Neural crest cell (in vitro differentiated cells): ENCODE measurements at places on chromosomes 1 and 21. TPM values are rescaled to one million over a fixed set of nuclear protein-coding genes. Genes with fewer than 3 reads are reported as not detected.

HES3 gene
- 23.6 and 25.2 TPM in 2 replicates for total RNA-seq

HSPB7 gene
- total RNA-seq = not detected in 2 replicates

RAP1GAP gene
- total RNA-seq = 5.3 and 7.4 TPM in 2 replicates

ST6GALNAC3 gene
- total RNA-seq = 19.4 and 22.0 TPM in 2 replicates

STUM gene
- 0.86 and 1.1 TPM in 2 replicates for total RNA-seq

LMX1A gene
- not detected in 2 replicates for total RNA-seq

MROH9 gene
- total RNA-seq = not detected in 2 replicates

SPATA21 gene
- total RNA-seq = not detected in 2 replicates

KIAA1614 gene
- total RNA-seq = 2.1 and 3.2 TPM in 2 replicates

UBE2G2 gene
- total RNA-seq = 108 and 111 TPM in 2 replicates

IPP gene
- total RNA-seq = 16.8 and 18.8 TPM in 2 replicates

SHISAL2A gene
- 0.65 TPM in 1 of 2 replicates, not detected in the other for total RNA-seq

CRYAA gene
- not detected in 2 replicates for total RNA-seq

TRAPPC10 gene
- 35.1 and 36.7 TPM in 2 replicates for total RNA-seq

DNA sequence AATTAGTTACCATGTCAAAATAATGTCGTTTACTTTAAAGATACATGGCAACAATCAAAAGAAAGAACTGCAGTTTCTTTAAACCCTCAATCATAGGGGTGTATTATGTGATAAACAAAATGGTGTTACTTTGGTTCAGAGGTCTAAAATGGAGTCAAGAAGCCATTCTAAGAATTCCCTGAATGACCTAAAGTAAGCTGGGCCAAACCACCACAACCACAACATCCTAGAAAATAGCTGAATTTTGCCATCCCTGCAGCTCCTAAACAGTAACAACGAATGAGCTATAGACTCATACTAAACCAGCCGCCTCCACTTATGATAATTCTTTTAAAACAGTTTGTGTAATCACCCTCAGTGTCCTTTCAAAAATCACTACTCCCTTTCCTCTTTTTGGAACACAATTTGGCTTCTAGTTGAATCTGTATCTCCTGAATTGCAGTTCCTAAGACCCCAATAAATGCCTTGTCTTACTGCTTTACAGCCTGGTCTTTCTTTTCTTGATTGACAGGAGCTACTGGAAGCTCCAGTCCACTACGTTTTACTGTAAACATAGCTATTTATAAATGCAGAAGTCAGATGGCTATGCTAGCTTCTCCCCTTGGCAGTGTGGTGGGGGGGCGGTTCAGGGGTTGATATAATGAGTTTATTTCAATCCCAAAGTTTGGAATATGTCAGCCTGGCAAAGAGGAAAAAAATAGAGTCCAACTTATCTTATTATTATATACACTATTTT lies 84.3 kb downstream of the PLPPR4 start:
- DNase-seq = no peak

- DNase-seq = no peak
Measured at GRCh38 chr1:167499664-167500101, 18.6 kb downstream of the CD247 start.

GRCh38 chr1:55071477-55071876 lies 32.1 kb downstream of the PCSK9 start:
- DNase-seq = peak; percentile 25

- no peak for DNase-seq
Measured at GRCh38 chr1:244665771-244666217, 12.9 kb downstream of the DESI2 start.

GRCh38 chr1:70487459-70487815 lies 76.4 kb downstream of the CTH start:
- no peak for DNase-seq

GRCh38 chr1:55061706-55062321 lies 22.5 kb downstream of the PCSK9 start:
- DNase-seq = no peak

- DNase-seq = no peak
Measured at GRCh38 chr21:34702341-34703170, 33.8 kb downstream of the CLIC6 start.

GRCh38 chr1:89547563-89548116 lies 23.0 kb downstream of the LRRC8B start:
- no peak for DNase-seq

DNA sequence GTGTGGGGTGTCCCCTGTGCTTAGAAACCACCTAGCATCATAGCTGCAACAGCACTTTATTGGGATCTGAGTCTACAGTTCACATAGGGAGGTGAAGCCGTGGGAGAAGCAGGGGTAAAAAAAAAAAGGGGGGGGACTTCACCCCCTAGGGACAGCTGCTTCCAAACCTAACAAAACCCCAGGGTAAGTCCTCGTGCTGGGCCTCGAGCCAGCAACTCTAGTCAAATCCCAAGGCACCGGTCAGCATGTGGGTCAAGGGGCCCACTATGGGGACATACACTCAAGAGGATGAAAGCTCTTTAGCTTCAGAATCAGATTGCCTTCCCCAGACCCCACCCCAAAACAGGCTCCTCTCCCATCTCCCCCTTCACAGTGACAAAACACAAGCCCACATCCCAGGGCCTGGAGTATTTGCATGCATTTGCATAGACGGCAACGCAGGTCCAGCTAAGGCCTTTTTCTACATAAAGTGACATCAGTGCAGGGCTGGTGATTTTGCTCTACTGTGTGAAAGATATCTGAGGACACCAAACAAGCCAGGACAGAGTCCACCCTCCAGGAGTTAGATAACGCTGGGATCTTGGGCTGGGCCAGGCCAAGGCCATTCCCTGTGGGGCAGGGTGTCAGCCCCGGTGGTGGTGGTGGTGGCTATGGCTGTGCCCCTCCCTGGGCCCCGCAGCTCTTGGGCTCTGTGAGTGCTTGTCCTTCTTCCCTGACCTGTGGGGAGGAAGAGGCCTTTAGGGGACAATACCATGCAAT lies 8.1 kb upstream of the PMVK start:
- no peak for DNase-seq

GRCh38 chr1:223144431-223144830 lies 1.4 kb upstream of the TLR5 start:
- DNase-seq = no peak

GRCh38 chr21:45768740-45769048 lies 125.2 kb downstream of the PCBP3 start:
- DNase-seq = no peak

GRCh38 chr1:105636052-105636451 lies 1420.4 kb upstream of the PRMT6 start:
- DNase-seq = no peak

DNA sequence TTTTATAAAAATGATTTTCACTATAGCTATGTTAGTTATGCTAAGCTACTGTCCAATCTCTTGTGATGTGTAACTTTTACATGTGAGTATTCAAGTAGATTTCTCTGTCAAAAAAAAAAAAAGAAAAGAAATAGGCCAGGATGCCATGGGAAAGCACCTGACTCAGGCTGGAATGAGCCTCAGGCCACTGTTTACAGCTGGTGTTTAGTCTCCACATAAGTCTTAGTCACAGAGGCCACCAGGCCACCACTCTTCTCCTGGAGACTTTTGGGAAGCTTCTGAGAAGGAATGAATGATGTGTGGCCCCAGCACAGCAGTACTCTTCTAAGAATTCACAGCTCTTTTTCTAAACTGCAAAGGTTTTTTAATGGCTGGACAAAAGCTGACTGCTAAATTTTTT lies 48.9 kb downstream of the CHML start:
- no peak for DNase-seq

DNA sequence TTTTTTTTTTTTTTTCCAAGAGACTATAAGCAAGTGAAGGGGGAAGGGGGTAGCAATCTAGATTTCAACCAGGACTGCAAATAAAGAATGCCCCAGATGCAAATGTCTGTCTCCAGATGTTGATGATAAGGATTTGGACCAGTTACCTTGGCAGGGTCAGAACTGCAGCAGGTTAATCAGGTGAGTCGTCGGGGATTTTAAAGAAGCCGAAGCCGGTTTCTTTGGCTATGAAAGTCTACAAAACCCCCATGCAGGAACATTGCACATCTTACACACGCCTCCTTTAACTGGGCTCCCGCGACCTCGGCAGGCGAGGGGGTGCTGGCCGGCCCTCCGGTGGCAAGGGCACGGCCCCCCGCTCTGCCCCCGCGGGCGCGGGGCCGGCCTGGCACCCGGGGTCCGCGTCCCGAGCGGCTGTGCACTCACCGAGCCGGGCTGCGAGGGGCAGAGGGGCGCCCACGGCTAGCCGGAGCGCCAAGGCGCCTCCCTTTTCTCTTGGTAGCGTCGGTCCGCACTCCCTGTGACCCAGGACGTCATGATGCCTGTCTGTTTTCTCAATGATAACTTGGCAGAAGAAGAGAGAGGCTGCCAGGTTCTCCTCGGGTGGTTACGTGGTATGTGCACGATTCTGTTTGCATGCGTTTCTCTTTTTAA lies 366.3 kb upstream of the ESRRG start:
- DNase-seq = peak; percentile 20

- no peak for DNase-seq
Measured at GRCh38 chr1:11841245-11842153, 6.1 kb downstream of the NPPA start.

GRCh38 chr1:52925571-52926005 lies 1.5 kb upstream of the SCP2 start:
- no peak for DNase-seq

- no peak for DNase-seq
Measured at GRCh38 chr1:38361566-38361965, 315.0 kb upstream of the POU3F1 start.

DNA sequence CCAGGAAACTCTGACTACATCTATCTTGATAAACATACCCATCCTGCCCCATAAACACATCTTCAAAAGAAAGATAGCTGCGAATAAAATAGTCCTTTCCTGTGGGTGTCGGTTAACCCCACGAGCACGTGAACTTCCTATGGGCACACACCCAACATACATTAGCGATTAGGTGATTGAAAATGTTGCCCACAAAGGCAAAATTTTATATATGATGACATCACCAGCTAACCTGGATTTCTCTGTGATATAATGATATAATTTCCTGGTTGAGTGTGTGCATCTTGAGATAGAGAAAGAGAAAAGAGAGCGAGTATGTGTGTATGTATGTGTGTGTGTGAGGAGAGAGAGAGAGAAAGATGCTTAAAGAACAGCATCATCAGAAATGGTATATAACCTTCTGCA lies 296.1 kb downstream of the PTPRC start:
- DNase-seq = no peak

- peak; percentile 21 for DNase-seq
Measured at GRCh38 chr1:7177438-7178146, 392.3 kb downstream of the CAMTA1 start.

DNA sequence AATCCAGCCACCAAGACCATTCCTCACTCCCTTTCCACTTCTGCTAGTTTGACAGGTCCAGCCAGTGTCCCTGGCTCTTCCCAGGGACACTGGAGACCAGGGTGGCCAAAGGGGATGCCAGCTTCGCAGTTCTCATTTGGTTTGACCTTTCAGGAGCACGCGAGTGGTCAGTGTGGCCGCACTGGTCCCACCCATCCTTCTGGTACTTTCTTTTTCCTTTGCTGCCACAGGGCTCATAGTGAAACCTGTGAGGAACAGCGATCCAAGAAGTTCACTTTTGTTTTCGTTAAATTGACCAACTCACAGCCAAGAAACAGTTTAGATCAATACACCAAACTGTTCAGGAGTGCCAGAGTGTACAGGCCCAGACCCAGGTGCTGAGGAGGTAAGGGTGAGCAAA lies 14.4 kb upstream of the EVA1B start:
- DNase-seq = no peak

DNA sequence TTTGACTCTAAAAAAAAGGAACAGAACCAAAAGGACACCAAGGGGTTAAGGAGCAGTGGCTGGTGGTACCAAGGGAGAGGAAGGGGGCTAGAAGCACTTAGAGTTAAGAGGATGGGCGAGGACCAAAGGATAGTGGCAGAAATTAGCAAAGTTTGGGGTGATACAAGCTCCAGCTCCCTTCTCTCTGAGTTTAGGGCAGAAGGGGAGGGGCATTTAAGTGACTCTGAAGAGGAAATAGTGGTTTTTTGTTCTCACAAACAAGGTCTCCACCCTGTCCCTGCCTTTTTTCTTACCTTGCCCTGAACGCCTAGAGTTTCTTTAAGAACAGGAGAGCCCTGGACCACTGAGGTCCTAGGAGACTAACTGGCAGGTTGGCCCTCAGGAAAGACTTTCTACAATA lies 3.3 kb downstream of the CDC42SE1 start:
- DNase-seq = no peak

- no peak for DNase-seq
Measured at GRCh38 chr1:172845371-172845770, 186.5 kb downstream of the FASLG start.

DNA sequence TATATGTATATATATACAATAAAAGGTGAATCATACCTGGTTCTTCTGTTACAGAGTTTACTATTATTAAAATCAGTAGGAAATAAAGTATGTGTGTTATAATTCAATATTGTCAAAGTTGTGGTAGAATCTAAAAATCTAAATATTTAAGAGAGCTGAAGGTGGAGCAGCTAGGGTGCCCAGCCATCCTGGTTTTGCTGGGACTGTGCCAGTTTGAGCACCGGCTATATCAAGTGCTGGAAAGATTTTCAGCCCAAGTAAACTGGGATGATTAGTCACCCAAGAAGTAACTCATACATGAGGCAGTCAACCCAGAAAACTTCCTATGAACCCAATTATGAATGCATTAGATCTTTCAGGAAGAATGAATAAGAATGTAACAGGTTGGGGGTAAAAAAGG lies 16.9 kb upstream of the KRTAP19-5 start:
- DNase-seq = no peak

GRCh38 chr1:31618916-31619846 lies 1.7 kb downstream of the HCRTR1 start:
- DNase-seq = no peak

DNA sequence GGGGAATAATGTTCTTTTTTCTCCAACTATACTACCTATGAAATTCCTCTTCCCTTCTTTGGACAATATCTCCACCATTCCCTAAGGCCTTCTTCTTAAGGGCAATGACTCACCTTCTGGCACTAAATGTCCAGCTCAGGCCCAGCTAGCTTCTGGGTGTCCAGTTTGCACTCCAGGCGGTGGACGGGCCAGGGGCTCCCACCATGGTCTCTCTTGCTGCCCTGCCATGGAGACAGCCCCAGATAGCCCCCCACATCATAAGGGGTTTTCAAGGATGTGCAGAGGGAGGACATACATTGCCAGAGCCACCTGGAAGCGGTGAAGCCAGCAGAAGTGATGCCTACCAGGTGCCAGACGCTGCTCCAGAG lies 43.8 kb downstream of the C1orf198 start:
- DNase-seq = no peak

GRCh38 chr1:11337580-11338073 lies 64.6 kb downstream of the UBIAD1 start:
- peak; percentile 79 for DNase-seq

GRCh38 chr1:240462766-240463395 lies 149.1 kb downstream of the GREM2 start:
- DNase-seq = no peak

DNA sequence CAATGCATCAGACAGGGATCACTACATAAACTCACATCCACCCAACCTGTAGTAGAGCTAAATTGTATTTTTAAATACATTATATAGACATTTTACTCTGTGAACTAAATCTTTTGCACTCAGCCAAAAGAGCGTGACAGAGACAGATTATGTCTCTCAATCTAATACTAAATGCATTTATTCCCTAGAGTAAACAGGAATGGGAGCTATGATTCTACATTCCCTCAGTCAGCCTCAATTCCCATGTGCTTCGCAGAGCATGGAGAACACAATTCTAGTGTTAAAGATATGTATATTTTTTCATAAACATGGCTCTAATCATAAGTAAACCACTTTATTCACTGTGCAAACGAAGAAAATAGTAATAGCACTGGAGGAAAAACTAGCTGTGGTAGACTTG lies 16.5 kb downstream of the PIGK start:
- no peak for DNase-seq
